ENCODE measurements at places on chromosomes 4 and X.

DNA sequence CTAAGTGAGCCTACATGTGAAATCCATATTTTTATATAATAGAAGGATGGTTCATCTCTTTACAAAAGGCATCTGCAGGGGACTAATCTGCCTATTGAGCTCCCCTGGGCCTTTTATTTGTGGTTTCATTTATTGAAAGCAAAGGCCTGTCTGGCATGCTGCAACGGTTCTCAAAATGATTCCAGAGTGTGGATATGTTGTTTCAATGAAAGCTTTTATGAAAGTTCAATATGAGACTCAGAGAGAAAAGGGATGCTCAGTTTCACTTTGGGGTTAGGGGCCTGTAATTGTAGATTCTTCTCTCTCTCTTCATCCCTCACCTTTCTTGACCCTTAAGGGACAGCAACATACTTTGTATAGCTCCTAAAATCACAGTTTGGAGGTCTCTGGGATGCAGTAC is 204.2 kb upstream of the CASK start:
- DNase-seq = no peak

DNA sequence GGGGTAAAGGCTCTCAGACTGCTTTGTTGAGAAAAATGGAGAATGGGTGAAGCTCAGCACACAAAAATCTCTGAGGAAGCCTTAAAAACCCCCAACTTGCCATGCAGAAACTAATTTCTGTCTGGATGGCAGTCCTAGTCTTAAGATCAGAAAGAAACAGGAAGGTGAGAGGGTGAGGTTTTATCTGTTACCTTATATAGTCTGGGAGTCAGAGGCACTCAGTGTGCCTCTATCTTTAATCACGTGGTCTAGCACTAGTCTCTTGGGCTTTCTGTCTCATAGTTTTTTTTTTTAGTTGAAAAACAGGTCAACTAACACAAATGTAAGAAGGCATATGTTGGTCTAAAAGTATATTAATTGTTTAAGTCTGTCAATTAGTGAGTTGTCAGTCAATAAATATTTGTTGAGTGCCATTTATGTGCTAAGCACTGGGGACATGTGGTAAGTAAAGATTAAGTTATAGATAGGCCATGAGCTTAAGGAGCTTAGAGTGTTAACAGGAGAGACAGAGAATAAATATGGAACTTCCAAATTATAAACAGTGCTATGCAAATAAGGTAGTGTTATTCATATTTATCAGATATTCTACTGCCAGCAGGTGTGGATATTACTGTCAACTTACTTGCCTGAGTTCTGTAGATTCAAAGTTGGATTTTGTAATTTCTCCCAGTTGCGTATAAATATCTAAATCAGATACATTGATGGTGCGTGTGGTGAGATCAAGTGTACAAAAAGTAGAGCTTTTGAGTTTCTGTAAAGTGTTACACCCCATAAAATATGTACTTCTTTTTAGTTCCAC is 7.0 kb downstream of the CYBB start:
- DNase-seq = no peak

DNA sequence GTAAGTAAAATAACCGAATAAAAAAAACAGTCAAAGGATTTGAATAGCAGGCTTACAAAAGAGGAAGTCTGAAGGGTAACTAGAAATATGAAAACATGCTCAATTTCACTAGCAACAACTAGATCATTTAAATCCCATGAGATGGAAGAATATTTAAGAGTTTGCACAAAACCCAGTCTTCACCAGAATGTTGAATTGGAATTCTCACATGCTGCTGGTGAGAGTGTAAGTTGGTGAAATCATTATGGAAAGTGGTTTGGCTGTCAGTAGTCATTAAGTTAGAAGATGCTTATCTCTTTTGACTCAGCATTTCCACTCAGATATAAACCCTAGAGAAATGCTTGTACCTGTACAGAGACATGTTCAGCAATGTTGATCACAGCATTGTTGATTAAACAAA is 110.1 kb downstream of the PGRMC2 start:
- DNase-seq = no peak

- no peak for DNase-seq
Observed at GRCh38 chr4:51906167-51906958, 63.4 kb downstream of the DCUN1D4 start.

- peak; percentile 7 for DNase-seq
Observed at GRCh38 chr4:2042204-2042946, 16.8 kb upstream of the NAT8L start.

DNA sequence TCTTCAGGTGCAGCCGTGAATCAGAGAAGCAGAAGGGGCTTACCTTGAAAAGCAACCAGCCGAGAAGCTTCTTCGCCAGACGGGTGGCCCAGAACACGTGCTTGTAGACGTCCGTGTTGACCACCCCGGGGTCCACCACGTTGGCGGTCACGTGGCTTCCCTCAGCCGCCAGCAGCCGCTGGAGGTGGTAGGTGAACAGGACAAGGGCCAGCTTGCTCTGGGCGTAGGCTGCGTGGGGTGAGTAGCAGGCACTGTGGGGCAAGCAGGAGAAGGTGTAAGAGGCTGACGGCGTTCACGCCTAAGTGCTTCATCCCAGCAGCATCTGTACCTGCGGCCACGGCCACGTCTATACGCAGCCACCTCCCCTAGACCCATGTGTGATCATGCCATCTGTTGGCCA is 257.8 kb downstream of the DHRSX start:
- DNase-seq = no peak

DNA sequence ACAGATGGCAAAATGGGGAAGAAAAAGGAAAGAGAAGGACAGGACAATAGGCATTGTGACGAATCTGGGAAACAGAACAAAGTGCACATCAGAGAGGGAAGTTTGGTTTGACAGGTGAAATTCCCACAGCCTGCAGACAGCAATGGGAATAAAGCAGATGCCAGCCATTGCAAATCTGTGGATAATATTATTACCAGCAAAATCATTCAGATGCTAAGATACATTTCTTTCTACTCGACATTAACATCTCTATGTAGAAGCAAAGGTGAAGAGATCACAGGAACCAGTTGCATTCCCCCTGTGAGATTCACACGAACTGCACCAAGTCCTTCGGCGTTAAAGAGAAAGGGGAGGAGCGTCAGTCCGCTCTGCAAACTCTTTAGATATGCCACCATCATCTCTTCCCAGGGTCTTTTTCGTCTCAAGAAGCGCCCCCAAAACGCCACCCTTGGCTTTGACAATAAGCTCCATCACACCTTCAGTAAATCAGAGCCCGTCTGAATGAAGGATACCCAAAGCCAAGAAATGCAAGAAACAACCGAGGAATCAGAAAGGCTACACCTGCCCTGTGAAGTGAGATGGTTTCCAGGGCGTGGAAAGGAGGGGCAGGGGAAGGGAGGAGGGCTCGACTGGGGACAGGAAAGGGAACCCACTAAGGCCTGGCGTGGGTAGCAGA is 1.9 kb downstream of the NEUROG2 start:
- DNase-seq = no peak

GRCh38 chr4:43238008-43238407 is 345.5 kb downstream of the GRXCR1 start:
- no peak for DNase-seq

GRCh38 chr4:129622566-129622965 is 526.6 kb downstream of the C4orf33 start:
- DNase-seq = no peak

DNA sequence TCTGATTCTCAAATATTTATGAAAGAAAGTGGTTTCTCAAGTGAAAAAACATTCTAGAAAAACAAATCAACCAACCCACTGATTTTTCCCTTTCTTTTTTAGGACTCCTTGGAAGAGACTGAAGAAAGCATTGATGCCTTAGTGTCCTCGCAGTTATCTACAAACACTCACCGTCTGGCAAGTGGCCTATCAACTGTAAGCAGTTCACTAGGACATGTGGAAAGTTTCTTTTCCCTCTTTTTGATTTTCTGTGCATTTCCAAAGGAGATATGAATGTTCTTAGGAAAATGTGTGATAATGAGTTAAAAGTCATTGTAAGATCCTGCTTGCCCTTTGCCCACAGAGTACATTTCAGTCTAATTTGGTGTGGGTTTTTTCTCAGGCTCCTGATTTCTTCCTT is 95.9 kb downstream of the SYTL5 start:
- DNase-seq = no peak

- DNase-seq = no peak
Observed at GRCh38 chrX:17798921-17799320, 61.6 kb downstream of the SCML1 start.

DNA sequence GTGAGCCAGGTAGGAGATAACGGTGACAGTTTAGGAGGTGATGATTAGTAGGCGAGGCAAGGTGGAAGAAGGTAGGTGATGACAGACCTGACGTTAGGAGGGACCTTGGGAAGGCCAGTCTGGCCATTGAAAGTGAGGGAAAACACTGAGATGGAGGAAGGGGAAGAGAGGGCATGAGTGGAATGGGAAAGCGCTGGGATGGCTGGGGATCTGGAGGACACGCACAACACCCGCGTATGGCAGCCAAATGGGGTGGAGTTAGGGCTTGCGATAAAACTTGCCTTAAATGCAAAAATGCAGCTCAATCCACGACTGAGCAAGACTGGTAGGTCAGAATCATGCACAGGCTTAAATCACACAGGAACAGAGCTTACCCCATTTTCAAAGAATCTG is 605 bp upstream of the CDKL2 start:
- no peak for DNase-seq

DNA sequence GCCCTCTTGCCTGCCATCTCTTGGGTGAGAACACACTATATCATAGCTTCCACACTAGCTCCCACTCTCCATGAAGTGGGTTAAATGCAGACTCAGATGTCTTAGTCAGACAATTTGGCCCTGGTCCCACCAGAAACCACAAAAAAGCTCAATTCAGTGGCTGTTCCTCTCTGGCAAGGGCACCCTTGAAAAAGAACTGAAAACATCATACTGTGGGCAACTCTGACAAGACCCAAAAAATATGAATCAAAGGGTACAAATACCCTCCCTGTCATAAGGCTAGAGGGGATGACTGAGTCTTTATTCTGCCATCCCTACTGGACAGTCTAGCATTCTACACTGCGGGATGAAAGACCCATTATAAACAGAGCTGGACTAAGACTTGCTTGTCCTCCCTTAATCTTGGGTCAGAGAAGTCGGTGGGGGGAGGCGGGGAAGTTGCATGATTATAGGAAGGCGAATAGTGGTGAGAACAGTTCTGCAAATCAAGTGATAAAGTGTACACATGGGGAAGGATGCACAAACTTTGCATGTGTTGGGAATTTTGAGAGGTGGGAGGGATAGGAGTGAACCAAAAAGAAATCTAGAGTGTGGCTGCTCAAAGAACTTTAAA is 172.1 kb downstream of the OPHN1 start:
- no peak for DNase-seq

GRCh38 chr4:15493411-15493810 is 23.7 kb downstream of the CC2D2A start:
- no peak for DNase-seq

DNA sequence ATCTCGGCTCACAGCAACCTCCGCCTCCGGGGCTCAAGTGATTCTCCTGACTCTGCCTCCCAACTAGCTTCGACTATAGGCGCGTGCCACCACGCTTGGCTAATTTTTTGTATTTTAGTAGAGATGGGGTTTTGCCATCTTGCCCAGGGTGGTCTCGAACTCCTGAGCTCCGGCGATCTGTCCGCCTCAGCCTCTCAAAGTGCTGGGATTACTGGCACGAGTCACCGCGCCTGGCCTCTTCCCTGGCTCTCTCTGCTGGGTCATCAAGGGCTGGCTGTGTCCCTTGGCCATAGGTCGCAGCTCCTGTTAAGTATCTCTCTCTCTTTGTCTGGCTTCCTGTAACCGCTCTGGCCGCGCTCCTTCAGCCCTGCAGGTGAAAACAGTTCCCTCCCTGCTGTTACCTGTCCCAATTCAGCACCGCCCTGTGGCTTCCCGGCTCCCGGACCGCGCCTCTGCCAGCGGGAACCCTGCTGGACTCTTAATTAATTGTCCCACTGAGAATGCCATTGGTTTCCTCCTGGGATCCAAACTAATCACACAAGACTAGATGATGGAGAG is 1.3 kb upstream of the RGS12 start:
- no peak for DNase-seq

GRCh38 chr4:6524436-6524835 is 50.6 kb upstream of the MAN2B2 start:
- DNase-seq = no peak

DNA sequence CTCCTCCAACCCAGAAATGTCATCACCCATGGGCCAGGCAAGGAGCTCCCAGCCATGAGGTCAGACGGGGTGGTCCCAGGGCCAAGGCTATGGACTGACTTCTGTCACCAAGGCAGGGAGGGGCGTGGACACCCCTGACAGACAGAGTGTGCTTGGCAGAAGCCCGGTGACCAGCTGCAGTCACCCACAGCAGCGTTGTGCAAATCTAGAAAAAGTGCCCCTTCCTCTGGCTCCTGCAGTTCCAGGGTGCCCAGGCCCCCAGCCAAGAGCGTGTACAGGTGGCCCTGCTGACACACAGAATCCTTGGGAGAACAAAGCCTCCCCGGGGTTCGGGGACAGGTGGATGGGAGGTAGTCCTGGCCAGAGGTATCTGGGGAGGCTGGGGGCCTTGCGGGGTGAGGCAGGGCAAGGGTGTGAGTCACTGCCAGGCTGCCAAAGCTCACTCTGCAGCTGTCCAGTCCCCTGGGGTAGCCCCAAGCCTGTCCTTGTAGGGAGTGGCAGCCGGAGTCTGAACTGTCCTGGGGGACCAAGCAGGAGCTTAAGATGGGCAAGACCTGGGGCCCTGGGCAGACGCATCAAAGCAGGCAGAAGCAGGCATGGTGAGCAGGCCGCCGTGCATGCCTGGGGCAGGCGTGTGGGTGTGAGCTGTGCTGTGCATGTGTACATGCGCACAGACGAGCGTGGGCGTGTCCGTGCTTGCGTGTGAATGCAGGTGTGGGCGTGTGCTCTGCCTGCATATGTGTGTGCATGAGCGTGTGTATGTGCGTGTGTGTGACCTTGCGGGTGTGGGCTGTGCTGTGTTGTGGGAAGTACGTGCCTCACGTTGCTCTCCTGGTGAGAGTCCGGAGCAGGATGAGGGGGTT is 3.3 kb downstream of the MYL5 start:
- no peak for DNase-seq

GRCh38 chr4:123218981-123219380 is 177.6 kb upstream of the SPRY1 start:
- DNase-seq = no peak

GRCh38 chr4:86927843-86928395 is 6.9 kb upstream of the AFF1 start:
- no peak for DNase-seq

- no peak for DNase-seq
Observed at GRCh38 chrX:1659664-1660461, 45.0 kb downstream of the ASMT start.

- DNase-seq = no peak
Observed at GRCh38 chr4:76108467-76109181, 34.1 kb downstream of the ART3 start.

- DNase-seq = no peak
Observed at GRCh38 chrX:129565046-129565650, 25.1 kb downstream of the OCRL start.

DNA sequence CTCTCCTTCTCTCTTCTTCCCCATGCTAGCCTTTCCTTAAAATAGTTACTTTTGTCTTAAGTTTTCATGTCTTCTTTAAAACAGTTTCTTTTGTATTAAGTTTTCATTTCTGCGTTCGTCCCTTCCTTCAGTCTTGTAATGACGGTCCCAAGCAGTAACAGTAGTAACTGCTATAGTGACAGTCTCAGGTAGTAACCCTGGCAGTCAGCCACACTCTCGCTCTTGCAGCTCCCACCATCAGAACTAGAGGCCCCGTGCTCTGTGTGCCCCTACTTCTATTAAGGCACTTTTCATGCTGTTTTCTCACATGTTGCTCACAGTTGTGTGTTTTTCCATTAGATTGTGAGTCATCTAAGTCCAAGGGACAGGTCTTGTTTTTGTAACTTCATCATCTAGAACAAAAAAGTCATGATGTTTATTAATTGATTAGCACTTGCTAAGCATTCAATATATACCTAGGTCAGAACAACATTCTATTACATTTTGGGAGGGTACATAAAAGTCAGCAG is 49.3 kb downstream of the C4orf33 start:
- DNase-seq = no peak
